Ovary (tissue), 10 donors: ENCODE measurements at places on chromosomes 3 and 15. TPM values are rescaled to one million over a fixed set of nuclear protein-coding genes. Genes with fewer than 3 reads are reported as not detected.
A peak's percentile ranks its signal among the peaks of the same experiment; 100 is the strongest.

DNA sequence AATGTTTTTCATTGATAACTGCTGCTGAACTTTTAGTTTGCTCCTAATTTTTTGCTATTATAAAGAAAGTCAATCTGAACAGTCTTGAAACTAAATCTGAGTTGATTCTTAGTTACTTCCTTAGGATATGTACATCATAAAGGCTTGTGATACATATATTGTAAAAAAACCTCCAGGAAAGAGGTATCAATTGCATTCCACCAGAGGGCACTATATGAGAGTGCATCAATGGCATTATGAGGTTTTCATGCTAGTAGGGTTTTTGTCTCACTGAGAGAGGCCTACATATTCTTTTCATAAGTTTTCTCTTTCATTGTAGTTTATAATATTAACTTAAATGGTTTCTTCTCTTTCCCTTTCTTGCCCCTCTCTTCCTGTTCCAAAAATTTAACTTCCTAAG lies 46.9 kb downstream of the PIK3R4 start:
- DNase-seq, result no peak

- DNase-seq, result no peak
These were observed 52.6 kb downstream of the ERC2 start for GRCh38 chr3:56415652-56416051.

- no peak for DNase-seq
These were observed 54.2 kb downstream of the PPARG start for GRCh38 chr3:12343047-12343501.

GRCh38 chr15:32908135-32908801 lies 190.5 kb downstream of the GREM1 start:
- no peak for DNase-seq

GRCh38 chr3:15310491-15311370 lies 21.7 kb downstream of the SH3BP5 start:
- DNase-seq, result no peak

DNA sequence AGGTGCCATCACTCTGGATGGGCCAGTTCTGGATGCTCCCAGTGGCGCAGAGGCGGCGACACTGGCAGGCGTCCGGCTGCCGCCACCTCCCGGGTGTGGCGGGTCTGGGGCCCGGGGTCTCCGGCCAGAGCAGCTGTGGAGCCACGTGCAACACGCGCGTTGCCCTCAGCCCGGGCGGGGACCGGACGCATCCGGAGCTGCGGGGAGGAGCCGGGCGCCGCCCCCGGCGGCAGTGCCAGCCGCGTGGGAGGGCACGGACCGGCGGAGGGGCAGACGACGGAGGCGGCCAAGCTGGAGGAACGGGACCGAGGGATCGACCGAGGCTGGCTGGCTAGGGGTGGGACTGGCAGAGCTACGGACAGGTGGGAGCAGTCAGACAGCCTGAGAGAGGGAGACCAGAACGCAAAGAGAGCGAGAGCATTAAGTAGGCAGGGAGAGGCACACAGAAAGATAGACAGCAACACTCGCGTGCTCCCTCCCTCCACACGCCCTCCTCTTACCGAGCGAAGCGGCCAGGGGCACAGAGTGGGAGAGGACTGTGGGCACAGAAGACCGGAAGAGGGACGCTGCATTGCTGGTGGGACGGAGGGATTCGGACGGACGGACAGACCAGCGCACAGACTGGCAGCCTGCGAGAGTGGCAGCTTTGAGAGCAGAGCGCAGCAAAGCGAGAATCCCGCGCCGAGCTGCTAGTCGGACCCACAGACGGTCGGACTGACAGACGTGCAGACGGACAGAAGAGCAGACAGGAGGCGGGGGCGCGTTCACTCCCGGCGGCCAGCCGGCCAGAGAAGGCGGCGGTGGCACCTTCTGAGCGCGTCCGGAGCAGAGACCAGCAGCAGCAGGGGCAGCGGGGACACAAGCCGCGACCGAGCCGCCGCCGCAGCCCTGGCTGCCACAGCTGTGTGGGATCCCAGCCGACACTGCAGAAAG lies at the start of gene ARPP21:
Gene ARPP21 (plus strand): TSS at position 272 of the 933 bp plus-strand sequence. CDS start 42,227 bp downstream, outside the sequence.
- no peak for DNase-seq

GRCh38 chr3:69142090-69142489 lies 19.7 kb upstream of the LMOD3 start:
- no peak for DNase-seq

DNA sequence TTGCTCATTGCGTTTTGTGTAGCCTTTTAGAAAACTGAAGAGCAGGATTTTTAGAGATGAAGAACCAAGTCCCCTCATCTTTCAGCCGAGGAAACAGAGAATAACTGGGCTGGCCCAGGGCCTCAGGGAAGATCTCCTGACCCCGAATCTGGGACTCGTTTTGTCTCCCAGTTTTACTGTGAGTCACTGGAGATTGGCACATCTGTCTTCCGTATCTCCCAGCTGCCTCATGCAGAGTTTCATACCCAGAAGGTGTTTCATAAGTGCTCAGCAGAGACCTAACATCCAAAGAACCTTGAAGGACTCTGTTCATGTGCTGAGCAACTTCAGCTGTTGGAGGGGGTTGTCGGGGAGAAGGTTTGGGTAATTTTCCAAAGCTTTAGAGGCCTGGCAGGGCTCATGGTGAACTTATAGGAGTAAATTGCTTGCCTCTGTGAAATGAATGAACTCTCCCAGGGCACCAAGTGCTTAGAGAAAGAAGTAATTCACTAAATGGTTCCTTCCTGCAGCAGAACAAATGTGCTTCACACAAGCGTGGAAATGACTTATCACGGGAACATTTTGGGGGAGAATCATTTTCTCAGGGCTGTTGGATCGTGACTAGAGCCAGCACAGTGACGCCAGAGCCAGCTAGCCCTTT lies 121.4 kb downstream of the FAM43A start:
- no peak for DNase-seq

GRCh38 chr15:93072011-93072410 lies 17.0 kb downstream of the RGMA start:
- no peak for DNase-seq

GRCh38 chr3:131550562-131551465 lies 48.0 kb upstream of the MRPL3 start:
- no peak for DNase-seq

DNA sequence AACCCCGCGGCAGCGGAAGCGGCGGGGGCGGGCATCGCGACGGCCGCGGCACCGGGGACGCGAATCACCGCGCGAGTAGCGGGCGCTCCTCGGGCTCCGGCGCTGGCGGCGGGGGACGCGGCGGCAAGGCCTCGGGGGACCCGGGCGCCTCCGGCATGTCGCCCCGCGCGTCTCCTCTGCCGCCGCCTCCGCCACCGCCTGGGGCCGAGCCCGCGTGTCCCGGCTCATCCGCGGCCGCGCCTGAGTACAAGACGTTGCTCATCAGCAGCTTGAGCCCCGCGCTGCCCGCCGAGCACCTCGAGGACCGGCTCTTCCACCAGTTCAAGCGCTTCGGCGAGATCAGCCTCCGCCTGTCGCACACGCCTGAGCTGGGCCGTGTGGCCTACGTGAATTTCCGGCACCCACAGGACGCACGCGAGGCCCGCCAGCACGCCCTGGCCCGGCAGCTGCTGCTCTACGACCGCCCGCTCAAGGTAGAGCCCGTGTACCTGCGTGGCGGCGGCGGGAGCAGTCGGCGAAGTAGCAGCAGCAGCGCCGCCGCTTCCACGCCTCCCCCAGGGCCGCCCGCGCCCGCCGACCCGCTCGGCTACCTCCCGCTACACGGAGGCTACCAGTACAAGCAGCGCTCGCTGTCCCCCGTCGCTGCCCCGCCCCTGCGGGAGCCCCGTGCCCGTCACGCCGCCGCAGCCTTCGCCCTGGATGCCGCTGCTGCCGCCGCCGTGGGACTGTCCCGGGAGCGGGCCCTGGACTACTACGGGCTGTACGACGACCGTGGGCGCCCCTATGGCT lies 675 bp downstream of the RBM15B start:
- DNase-seq, result no peak

DNA sequence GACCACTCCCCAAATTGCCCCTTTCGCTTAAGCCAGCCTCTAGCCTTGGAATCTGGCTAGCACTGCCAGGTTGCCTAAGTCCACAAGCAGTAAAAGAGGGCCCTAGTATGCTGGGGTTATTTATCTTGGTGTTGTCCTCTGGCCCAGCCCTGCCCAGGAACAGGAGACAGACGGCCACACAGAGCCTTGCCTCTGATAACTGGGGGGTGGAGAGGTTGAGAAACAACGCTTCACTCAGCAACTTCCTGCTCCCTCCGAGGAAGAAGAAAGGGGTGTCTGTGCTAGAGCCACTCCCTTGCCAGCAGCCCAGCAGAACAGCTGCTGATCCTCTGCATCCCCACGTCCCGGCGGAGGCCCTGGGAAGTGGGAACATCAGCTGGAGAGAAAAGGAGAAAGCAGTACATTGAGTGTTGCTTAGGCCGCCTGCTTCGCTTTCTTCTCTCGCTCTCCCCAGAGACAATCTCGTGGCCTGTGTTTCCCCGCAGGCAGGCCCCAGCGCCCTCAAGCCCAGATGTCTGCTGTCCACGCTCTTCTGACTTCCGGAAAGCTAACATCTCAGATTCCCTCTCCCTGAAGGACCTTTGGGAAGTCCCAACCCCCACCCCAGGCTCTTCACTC lies 22.6 kb upstream of the C3orf70 start:
- DNase-seq, result peak; percentile 51

DNA sequence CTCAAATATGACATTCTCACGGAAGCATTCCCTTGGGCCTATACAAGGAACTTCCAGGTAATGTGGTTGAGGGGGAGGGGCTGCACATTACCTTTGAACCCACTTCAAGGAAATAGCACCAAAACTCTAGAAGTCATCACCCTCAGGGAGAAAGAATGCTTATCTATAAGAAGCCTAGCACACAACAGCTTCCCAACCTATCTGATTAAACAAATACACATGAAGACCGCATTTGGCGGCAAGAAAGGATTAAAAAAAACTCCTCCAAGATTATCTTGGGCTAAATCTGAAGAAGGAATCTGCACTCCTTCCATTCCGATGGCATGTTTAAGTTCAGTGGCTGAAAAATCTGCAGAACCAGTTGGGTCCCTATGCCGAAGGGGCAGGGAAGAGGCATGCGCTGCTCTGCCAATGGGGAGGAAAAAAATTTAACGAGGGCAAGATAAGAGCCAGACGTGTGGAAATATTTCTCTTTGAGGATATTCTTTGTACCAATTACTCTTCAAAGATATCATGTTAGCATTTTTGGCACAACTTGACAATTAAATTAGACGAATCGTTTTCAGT lies 82.0 kb upstream of the WNT5A start:
- no peak for DNase-seq

DNA sequence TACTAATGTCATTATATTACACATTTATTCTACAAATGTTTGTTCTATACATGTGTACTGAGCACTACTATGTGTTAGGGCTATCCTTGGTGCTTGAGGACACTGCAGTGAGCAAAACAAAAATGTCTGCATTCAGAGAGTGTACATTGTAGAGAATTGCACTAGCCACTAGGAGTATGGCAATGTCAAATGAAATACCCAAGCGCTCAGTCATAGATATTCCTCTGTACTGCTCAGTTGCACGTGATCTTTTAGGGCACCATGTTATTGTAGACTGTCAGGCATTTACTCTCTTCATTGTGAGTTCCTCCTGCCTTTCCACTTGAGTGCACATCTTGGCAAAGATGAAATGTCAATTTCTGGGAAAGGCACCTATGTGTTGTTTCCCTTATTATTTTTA lies 36.8 kb downstream of the FNDC3B start:
- DNase-seq, result no peak

DNA sequence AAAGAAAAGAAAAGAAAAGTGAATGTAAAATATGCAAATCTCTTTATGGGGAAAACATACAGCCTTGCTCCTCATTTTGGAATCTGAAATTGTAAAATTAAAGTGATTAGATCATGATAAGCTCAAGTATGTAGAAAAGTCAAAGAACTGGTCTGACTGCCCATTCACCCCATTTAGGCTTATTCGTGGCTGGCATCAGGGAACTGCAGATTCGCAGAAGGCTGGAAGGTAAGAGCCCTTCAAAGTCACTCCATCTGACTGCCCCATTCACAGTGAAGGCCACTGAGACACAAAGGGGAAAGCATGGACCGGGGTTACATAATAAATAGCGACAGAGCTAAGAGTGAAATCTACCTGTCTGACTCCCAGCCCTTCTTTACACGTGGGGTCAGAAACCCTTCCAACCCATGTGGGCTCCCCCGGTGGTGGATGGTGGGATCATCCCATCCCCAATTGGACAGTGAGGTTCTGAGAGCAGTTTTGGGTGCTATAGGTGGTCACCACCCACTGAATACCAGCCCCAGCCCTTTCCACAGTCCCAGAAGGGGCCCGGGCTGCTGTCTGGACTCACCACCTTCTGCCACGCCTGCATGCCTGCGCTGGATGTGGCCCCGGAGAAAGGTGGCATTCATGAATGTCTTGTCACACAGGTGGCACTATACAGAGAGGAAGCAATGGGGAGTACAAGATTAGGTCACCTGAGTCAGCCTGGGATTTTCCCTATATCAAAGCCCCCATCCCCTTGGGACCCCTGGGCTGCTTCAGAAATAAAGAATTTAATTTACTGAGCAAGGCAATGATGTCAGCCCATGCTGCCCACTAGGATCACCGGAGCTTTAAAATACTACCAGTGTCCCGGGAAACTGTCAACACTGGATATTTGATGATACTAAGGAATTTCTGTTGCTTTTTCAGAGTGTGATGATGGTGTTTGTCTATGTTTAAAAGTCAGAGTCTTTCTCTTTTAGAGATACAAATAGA lies 17.9 kb downstream of the DZIP1L start:
- DNase-seq, result no peak

- no peak for DNase-seq
These were observed 102.7 kb downstream of the SCAPER start for GRCh38 chr15:76802411-76802810.

DNA sequence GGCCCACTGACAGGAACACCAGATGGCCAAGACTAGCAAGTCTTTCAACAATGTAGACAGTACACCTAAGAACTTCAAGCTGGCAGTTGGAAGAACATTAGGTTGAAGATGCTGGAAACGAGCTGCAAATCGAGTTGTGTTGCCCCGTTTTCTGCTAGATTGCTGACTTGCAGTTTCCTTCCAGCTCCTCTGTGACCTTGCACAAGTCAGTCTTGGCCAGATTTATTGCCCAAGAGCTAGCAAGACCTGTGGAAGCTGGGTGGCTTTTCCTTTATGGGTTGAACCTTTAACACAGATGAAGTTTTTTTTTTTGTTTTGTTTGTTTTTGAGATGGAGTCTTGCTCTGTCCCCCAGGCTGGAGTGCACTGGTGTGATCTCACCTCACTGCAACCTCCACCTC lies 2.9 kb upstream of the RBM6 start:
- no peak for DNase-seq

DNA sequence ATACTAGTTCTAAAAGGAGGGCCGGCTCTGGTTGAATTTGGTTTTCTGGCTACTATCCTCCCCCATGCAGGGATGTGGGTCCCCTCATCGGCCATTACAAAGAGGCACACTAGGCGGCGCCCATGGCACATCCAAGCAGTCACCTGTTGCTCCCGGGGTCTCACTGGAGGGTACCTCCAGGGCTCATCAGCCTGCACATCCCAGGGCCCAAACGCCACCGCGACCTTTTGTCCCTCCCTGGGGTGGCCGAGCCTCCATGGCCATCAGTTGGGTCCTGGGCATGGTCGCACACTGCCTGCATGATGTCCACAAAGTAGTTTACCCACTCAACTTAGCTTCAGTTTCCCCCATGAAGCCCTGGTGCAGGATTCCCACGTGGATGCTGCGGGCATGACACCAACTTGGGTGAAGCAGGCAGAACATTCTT lies 28.3 kb downstream of the IDH3A start:
- no peak for DNase-seq

Gene CERS3
- polyA plus RNA-seq, result 0.02 TPM

Gene GOLGA8T
- polyA plus RNA-seq, result not detected

Gene NCKIPSD
- 23.2 TPM for polyA plus RNA-seq

Gene THOC7
- polyA plus RNA-seq, result 55.6 TPM

Gene TMEM45A
- polyA plus RNA-seq, result 72.0 TPM

Gene CEMIP
- polyA plus RNA-seq, result 2.2 TPM

Gene FBXO40
- 0.11 TPM for polyA plus RNA-seq

Gene TF
- polyA plus RNA-seq, result 0.87 TPM

Gene ST3GAL6
- polyA plus RNA-seq, result 2.0 TPM

Gene TP63
- 0.19 TPM for polyA plus RNA-seq

Gene CCPG1
- 51.0 TPM for polyA plus RNA-seq
